CD4-positive, alpha-beta T cell treated with Interleukin-10 for 1 hour (primary cell): ENCODE measurements at places on chromosomes 6 and 20.

DNA sequence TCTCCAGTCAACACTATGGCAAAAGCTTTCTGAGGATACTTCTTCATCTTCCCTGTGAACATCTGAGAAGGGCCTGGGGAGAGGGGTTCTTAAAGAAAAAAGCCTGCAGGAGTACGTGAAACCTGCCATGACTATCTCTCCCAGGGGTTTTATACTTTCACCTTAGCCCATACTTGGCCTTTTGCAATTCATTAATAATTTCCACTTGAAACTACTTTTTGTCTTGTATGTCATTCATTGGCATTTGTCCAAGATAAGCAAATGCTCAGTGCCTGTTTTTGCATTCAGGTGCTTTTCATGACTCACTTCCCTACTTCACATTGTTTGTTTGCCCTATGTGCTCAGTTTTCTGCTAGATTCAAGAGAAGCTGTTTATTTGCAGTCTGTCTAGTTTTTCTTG is 580.3 kb upstream of the GJE1 start:
- no peak for DNase-seq

DNA sequence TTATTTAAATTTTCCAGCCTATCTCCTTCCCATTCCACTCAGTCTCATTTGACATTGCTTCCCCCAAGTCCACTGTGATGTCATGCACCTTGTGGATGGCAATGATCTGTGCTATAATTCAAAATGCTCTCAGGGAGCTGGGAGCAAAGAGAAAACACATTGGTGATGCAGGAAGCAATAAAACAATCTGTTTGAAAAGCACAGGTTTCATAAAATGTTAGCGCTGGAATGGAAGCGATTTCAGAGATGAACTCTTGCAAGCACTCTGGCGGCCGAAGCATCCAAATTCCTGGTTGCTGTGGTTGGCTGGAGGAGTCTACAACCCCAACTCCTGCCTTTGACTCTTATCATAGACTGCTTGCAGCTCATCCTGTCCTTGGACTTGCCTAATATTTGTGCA is 167.0 kb downstream of the GMPR start:
- no peak for DNase-seq

- no peak for DNase-seq
Measured at GRCh38 chr6:170292111-170292406, 1.2 kb upstream of the DLL1 start.

- no peak for DNase-seq
Measured at GRCh38 chr20:40979247-40979646, 49.4 kb upstream of the TOP1 start.

GRCh38 chr6:42337985-42338743 is 113.6 kb downstream of the TRERF1 start:
- no peak for DNase-seq

DNA sequence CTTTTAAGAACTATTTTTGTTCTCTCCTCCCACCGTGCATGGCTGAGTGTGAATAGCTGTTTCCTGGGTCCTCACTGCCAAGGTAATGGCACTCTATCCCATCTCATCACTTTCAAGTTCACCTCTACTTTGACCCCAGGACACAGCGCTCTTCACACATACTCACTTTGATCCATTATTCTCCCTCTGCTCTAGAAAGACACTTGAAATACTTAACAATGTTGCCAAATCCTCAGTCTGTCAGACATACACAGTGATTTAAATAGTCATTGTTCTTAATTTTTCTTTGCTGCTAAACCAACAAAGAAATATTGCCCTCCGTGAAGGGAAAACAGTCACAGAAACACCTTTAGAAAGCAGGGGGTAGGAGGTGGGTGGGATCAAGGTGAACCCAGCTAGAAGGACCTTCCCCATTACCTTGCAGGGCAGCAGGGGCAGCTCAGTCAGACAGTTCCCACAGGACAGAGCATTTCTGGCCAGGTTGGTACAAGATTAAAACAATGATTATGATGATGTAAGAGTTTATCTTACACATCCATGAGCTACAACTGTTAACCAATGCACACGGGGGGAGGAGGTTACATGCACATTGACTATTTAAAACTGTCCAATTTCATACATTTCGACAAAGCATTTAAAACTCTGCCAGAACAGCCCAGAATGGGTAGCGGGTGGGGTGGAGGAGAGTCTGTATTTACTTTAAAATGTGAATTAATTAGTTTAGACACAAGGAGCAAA is 2.4 kb downstream of the SLC22A23 start:
- DNase-seq: no peak

- DNase-seq: no peak
Measured at GRCh38 chr6:54071821-54072340, 39.4 kb upstream of the MLIP start.

- no peak for DNase-seq
Measured at GRCh38 chr20:6490849-6491248, 276.6 kb upstream of the BMP2 start.

GRCh38 chr6:142802124-142802523 is 142.9 kb downstream of the HIVEP2 start:
- DNase-seq: no peak
